ENCODE measurements at places on chromosomes 13 and 19.

GRCh38 chr13:49936968-49937273, 781 bp upstream of the SPRYD7 start:
- no peak for DNase-seq

DNA sequence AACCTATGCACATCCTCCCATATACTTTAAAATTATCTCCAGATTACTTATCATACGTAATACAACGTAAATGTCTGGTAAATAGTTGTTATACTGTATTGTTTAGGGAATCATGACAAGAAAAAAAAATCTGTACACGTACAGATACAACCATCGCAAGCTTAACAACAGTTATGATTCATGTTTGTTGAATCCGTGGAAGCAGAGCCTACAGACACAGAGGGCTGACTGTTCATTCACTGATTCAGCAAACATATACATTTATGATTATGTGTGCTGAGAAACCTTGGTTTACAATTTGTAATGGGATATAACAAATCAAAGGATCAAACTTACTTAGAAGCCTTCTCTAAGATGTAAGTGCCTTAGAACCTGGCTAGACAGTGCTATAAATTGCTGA, 1.5 kb downstream of the ZNF260 start:
- no peak for DNase-seq

DNA sequence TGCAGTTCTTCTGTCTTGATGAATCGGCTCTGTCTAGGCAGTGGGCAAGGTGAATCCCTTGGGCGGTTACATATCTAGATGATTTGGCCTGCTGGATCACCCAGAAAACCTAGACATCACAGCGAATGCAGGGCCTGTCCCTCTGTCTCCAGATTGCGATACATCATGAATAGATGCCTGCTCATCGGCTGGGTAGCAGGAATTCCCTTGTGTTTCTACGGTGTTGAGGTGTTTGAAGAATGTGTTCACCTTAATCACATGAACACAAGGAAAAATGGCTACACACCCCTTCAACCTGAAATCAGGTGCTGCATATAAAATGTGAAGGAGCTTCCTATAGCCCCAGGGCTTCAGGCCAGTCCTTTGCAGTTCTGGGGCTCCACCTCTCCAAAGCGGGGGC, 281.2 kb downstream of the SHISA2 start:
- no peak for DNase-seq

DNA sequence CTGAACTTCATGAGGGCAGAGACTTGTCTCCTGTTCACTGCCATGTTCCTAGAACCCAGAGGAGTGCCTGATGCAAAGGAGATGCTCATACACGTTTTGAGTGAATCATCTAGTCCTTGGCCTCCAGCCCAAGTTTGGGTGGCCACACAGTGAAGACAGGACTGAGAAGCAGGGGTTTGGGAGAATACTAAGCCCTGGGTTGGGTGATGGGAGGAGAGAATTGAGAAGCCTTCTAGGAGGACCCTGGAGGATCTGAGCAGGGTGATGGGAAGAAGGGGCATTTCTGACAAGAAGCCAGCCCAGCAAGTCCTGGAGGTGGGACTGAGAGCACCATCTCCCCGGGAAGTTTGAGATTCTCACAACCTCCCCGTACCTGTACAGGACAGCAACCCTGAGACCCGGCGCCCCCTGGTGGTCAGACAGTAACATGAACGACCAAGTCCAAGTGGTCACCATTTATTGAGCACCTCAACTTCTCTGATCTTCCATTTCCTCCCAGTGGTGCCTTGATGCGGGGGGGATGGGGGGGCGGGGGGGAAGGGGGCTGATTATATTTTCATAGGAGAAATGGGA, 11.0 kb downstream of the CTU1 start:
- peak; percentile 67 for DNase-seq

DNA sequence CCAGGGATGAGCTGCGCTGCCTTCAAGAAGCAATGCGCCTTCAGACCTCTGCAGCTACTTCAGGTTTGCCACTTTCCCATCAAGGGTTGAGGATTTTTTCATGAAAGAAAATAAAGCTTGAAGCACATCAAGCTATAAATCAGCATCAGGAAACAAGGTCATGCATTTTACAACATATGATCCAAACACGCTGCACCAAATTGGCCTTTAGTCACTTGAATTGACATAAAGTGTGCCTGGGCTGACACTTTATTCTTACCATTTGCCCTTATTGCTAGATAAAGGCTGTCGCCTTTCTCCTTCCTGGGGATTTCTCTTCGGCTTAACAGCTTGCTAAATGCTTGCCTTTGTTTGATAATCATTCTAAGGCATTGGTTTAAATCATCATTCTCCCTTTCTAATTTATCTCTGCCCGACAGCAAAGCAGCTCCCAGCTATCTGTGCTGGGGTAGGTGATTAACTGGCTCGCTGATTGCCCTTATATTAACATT, 87.7 kb downstream of the LHFPL6 start:
- no peak for DNase-seq

DNA sequence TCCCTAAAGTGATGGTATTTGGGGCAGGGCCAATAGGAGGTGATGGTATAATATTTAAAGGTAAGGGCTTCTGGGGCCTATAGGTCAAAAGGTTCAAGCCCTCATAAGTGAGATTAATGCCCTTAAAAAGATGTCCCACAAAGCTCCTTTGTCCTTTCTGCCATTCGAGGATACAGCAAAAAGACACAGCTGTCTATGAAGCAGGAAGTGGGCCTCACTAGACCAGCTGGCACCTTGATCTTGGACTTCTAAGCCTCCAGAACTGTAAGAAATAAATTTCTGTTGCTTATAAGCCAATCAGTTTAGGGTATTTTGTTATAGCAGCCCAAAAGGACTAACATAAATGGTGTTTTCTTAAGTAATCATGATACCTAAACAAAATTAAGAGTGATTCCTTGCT, 27.2 kb upstream of the POU4F1 start:
- no peak for DNase-seq

GRCh38 chr13:26695891-26696311, 64.7 kb downstream of the GPR12 start:
- DNase-seq: no peak

- DNase-seq: no peak
These were observed 242.4 kb downstream of the KLF12 start for GRCh38 chr13:73891805-73892204.

GRCh38 chr13:112895521-112896465, 73.2 kb upstream of the MCF2L start:
- no peak for DNase-seq

GRCh38 chr13:94784066-94784465, 71.7 kb upstream of the SOX21 start:
- DNase-seq: no peak

DNA sequence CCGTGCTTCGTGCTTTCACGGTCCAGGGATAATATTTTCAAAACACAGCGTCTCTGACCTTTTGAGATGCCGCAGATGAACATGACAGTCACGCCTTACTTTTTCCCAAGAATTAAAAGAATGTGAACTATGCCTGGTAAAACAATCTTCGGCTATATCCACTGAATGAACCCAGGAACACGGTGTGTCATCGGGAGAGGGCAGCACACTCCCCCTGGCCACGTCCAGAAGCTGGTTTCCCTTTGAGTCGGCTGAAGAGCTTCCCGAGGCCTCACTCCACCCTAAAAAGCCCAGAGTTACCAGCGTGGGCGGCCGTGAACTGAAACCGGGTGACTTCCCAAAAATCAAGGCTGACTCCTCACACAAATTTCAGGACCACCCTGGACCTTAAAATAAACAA, 22.9 kb upstream of the SHISA2 start:
- DNase-seq: no peak

DNA sequence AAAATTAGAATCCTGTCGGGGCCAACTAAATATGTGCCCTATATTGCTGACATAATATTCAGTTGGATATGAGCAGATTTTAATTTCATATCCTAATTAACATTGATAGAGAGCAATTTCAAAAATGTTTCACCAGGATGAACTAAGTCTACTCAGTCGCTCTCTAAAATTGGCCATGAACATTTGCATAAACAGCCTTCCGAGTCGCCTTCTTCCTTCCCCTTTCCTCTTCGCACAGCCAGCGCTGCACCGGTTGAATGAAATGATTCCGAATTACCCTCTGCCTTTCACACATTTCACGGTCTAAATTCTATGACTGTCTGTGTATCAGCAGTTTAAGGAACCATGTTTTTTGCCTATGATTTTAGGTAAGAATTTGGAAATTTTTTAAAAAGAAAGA, 413.7 kb downstream of the LIG4 start:
- DNase-seq: no peak

GRCh38 chr13:104105418-104106355, 1039.5 kb upstream of the SLC10A2 start:
- DNase-seq: no peak

GRCh38 chr19:47582320-47582909, 9.5 kb upstream of the ZNF541 start:
- DNase-seq: no peak

DNA sequence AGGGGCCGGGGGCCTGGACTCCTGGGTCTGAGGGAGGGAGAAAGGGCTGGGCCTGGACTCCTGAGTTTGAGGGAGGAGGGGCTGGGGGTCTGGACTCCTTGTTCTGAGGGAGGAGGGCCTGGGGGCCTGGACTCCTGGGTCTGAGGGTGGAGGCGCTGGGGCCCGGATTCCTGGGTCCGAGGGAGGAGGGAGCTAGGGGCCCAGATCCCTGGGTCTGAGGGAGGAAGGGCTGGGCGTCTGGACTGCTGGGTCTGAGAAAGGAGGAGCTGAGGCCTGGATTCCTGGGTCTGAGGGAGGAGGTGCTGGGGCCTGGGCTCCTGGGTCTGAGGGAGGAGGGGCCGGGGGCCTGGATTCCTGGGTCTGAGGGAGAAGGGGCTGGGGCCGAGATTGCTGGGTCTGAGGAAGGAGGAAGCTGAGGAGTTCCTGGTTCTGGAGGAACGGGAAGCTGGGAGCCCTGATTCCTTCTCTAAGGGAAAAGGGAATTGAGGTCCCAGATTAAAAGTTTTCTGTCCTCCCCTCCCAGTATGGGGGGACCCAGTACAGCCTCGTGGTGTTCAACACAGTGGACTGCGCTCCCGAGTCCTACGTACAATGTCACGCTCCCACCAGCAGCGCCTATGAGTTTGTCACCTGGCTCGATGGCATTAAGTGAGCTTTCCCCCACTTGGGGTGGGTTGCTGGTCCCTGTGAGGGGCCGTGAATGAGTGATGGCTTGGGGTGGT, 721 bp downstream of the MED25 start:
- no peak for DNase-seq

GRCh38 chr19:29645911-29646310, 19.4 kb upstream of the PLEKHF1 start:
- no peak for DNase-seq

- no peak for DNase-seq
These were observed 455.2 kb upstream of the ZNF507 start for GRCh38 chr19:31890230-31890629.

DNA sequence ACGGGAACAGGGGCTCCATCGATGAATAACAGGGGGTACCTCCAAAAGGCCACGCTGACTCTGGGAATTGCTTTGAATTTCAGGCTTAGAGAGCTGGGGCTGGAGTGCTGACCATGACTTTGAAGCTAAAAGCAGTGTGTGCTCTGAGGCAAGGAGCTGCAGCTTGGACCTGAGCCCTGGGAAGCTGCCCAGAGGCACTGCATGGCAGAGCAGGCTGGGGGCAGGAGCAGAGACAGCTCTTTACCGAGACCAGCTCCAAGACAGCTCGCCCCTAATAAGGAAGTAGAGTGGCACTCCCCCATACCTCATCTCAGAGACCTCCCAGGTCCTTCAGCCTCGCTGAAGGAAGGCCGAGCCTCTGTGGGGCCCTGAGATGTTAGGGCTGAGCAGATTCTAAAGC, 200.2 kb downstream of the COL4A1 start:
- no peak for DNase-seq

- DNase-seq: no peak
These were observed 147.8 kb downstream of the SLITRK6 start for GRCh38 chr13:85651440-85651839.

DNA sequence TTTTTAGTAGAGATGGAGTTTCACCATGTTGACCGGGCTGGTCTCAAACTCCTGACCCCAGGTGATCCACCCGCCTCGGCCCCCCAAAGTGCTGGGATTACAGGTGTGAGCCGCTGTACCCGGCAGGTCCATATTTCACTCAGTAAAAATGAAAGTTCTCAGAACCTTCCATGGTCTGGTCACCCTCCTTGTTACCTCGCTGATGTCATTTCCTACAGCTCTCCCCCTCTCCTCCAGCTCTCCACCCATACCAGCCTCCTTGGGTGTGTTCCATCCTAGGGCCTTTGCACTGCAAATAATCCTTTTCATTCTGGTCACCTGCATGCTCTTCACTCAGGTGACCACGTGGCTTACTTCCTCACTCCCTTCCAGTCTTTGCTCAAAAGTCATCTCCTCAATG, 78.2 kb upstream of the TNFSF11 start:
- no peak for DNase-seq

- DNase-seq: no peak
These were observed 4.2 kb upstream of the TNFSF11 start for GRCh38 chr13:42569576-42570344.

GRCh38 chr19:44807652-44808462, 1.0 kb upstream of the BCAM start:
- no peak for DNase-seq

- no peak for DNase-seq
These were observed 47.9 kb downstream of the LYL1 start for GRCh38 chr19:13054626-13055212.

- no peak for DNase-seq
These were observed 4.6 kb upstream of the ERFL start for GRCh38 chr19:41932720-41933332.

DNA sequence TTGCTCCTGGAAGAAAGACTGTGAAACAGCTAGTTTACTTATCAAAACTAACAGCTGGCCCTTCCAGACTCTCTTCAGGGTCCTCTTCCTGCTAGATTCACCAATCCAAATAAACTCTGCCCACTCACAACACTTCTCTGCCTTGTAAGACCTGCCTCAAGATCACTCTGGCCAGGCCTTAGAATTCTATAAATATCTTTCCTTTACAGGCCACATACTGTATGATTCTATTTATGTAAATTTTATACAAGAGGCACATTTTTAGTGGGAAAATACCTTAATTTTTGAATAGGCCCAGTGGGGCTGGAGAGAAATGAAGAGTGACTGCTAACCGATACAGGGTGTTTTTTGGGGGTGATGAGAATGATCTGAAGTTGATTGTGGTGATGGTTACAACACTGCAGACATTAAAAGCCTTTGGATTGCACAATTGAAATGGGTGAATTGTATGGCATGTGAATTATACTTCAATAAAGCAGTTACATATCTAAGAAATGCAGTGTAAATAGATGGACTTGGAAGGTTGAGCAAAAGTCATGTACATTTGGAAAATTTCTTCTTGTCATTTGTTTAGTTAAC, 141.8 kb downstream of the GPC5 start:
- DNase-seq: no peak

- no peak for DNase-seq
These were observed 3.6 kb upstream of the PRODH2 start for GRCh38 chr19:35816262-35816661.

GRCh38 chr19:28130066-28130511, 1082.9 kb downstream of the UQCRFS1 start:
- no peak for DNase-seq

DNA sequence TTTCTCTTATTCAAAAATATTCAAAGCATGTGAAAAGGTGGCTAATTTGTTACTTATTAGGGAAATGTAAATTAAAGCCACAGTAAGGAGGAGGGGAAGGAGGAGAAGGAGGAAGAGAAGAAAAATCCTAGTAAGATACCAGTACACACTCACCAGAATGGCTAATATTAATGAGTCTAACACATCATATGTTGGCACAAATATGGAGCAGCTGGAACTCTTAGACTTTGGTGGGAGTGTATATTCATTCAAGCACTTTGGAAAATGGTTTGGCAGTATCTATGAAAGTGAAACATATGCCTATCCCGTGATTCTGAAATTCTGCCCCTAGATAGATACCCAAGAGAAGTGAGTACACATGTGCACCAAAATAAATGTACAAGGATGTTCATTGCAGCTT, 38.1 kb upstream of the RGCC start:
- no peak for DNase-seq

- no peak for DNase-seq
These were observed 13.4 kb downstream of the CNMD start for GRCh38 chr13:52726258-52726657.
